ENCODE measurements at places on chromosomes 1 and 21. TPM values are rescaled to one million over a fixed set of nuclear protein-coding genes. Genes with fewer than 3 reads are reported as not detected.
A peak's percentile ranks its signal among the peaks of the same experiment; 100 is the strongest.

The TEKT2 gene
- 1.2 TPM for total RNA-seq

The GJB4 gene
- not detected for total RNA-seq

The MLLT11 gene
- 1.9 TPM for total RNA-seq

The OPRD1 gene
- total RNA-seq = not detected

The SH3BGR gene
- total RNA-seq = 3.3 TPM

The ELAPOR1 gene
- total RNA-seq = 0.64 TPM

The DISP3 gene
- not detected for total RNA-seq

GRCh38 chr1:107965110-107965991 lies at the start of gene VAV3:
VAV3 (minus strand) TSS chr1:107965180; CDS start chr1:107964869, 311 bp downstream.
- DNase-seq = peak; percentile 38

- DNase-seq = no peak
These were observed 13.8 kb upstream of the SLC2A7 start for GRCh38 chr1:9039761-9040658.

- DNase-seq = no peak
These were observed 47.8 kb downstream of the TCP10L start for GRCh38 chr21:32537569-32537881.

- no peak for DNase-seq
These were observed 1.3 kb downstream of the DENND4B start for GRCh38 chr1:153945131-153945794.

DNA sequence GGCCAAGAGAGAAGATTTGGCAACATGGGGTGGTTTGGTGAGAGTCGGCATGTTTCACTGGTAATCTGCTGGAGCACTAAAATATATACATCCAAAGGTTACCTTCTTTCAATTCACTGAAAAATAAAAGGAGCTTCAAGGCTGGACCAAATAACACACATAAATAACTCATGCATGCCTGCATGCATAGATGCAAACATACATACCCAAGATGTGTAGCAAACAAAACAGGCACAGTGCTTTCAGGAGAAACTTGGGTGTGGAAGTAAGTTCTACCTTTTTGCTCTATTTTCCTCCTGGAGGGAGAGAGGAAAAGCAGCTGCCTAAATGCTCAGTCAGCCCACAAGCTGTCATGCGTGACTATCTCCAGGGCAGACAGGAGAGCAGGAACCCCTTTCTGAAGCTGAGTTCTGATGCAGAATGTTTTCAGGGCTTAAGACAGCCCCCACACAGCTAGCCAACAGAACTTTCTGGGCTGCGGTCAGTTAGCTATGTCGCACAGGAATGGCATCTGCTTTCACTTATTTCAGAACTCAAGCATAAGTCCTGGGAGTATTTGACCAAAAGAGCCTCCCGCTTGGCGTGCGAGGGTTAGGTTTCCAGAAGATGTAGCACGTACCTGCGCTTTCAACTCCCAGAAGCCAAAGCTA lies 166.2 kb downstream of the TOMM20 start:
- DNase-seq = no peak

DNA sequence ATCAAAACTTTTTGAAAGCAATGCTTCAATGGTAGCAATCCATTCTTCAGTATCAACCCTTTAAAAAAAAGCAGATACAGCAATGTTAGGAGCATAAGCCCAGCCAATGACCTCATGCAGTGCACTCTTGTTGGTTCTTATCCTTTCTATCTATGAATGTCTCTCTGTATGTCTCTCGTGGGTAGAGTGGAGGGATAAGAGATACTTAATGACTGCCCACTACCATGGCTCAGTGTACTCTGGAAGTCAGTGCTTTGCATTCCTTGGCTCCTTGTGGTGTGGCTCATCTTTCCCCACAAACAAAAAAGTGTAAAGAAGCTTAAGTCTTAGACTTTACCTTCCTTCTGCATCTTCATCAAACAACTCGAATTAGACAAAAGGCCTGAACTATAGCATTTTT lies 50.3 kb downstream of the PCSK9 start:
- DNase-seq = no peak

- DNase-seq = no peak
These were observed 32.0 kb upstream of the INSL5 start for GRCh38 chr1:66833112-66833511.
